ENCODE measurements at places on chromosomes 7 and 10.

- no peak for DNase-seq
These were observed 66.6 kb upstream of the ANTXRL start for GRCh38 chr10:46220187-46220586.

- no peak for DNase-seq
These were observed 107.8 kb downstream of the SRI start for GRCh38 chr7:88111954-88112471.

DNA sequence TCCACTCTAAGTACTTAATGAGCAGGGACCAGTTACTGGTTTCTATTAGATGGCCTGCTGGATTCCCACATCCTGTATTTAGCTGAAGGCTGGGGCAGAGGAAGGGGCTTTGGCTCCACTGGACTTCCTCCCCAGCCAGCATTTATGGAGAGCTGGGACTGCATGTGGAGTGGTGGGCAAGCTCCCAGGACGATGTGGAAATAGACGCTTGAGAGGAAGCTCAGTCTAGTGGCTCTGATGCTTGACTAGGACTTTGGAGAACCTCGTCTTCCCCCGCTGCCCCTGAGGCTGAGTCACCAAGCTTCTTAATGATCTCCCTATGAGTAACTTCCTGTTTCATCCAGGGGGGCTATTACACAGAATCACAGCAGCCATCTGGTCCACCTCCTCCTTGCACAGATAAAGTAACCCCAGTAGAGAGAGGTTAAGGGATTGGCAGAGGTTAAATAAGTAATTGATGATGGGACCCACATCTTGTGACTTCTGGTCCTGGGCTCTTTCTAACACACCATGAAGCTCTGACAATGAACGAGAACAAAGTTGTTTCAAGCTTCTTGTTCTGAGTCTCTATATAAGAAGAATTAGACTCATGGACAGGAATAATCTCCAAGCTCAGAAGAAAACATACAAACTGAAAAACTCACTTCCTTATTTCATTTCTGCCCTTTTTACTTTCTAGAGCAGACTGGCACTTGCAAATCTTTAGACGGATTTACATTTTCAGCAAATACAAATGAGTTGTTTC is 126.2 kb downstream of the PRPF18 start:
- peak; percentile 3 for DNase-seq

DNA sequence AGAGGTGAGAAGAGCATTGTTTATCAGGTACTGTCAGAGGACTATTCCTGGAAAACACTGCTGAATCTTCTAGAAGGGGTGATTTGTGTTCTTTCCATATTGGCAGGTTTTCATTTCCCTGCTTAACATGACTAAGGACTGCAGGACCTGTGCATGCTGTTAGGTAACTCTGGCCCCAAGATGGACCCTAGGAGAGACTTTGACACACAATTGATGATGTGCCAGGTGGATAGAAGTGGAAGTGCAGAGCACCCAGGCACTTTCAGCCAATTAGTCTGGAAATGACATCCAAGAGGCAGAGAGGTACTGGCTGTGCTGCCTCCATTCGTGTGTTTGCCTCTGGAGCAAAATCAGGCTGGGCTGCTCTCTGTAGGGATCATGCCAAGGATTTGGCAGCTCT is 496.3 kb upstream of the GALNT17 start:
- DNase-seq: no peak

- no peak for DNase-seq
These were observed 32.3 kb downstream of the AHCYL2 start for GRCh38 chr7:129257168-129257567.

- no peak for DNase-seq
These were observed 967 bp upstream of the GLI3 start for GRCh38 chr7:42237811-42238541.

All from CD8-positive, alpha-beta T cell (primary cell).